Activated CD4-positive, alpha-beta T cell treated with anti-CD3 and anti-CD28 coated beads, Interleukin-2, amount 50 U/mL, for 16 hours (primary cell): ENCODE measurements at places on chromosomes 4 and X.
A peak's percentile ranks its signal among the peaks of the same experiment; 100 is the strongest.

GRCh38 chr4:22500128-22500611 is 15.7 kb downstream of the ADGRA3 start:
- no peak for DNase-seq

- no peak for DNase-seq
Measured at GRCh38 chrX:46922611-46923010, 10.4 kb downstream of the JADE3 start.

- DNase-seq: no peak
Measured at GRCh38 chrX:131626681-131627296, 82.9 kb downstream of the OR13H1 start.

DNA sequence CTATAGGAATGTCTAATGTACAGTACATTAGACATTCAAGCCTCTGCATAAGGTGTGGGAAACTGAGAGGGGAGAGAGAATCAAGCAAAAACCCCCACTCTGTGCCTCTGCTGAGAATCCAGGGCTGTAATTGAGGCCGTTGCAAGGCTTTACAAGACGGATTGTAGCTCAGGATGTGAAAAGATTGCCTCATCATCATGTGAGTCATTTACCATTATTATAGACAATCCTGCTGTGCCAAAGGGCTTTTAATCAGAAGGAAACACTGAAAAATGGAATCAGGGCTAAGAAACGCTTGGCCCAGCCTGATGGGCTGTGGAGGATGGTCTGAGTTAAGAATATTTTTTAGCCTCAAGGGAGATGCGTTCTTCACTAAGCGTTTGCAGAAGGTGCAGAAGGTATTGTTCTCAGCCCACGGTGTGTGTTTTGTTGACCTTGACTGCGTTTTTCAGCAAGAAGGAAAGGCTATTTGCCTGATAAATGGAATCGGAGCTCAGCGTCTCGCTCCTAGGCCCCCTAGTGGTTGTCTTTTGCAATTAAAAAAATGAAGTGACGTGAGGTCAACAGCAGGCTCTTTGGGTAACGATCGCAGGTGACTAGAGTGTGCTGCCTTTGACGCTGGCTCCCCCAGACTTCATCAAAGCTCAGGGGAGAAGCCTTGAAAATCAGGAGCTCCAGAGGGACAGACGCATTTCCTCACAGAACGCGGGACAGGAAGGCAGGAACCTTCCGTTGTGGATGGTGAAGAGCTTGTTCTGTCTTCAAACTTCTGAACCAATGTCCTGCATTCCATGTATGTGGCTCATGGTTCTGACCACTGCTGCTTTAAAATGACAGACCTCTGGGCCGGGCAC is 18.1 kb upstream of the CHRNA9 start:
- peak; percentile 86 for DNase-seq

DNA sequence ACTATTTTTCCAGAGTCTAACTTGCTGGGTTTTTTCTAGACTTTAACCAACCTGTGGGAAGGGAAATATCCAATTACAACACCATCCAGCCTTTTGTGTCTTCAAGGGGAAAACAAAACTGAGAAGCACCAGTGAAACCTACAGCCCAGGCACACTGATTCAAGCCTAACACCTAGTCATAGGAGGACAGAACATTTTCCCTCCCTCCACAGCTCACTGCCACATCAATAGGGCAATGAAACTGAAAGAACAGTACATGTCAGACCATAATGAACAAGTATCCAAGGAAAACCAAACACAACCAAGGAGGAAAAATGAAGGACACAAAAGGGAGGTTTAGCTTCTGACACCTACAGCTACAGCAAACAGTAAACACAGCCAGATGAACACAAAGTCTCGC is 17.6 kb downstream of the MAGEA8 start:
- peak; percentile 42 for DNase-seq

DNA sequence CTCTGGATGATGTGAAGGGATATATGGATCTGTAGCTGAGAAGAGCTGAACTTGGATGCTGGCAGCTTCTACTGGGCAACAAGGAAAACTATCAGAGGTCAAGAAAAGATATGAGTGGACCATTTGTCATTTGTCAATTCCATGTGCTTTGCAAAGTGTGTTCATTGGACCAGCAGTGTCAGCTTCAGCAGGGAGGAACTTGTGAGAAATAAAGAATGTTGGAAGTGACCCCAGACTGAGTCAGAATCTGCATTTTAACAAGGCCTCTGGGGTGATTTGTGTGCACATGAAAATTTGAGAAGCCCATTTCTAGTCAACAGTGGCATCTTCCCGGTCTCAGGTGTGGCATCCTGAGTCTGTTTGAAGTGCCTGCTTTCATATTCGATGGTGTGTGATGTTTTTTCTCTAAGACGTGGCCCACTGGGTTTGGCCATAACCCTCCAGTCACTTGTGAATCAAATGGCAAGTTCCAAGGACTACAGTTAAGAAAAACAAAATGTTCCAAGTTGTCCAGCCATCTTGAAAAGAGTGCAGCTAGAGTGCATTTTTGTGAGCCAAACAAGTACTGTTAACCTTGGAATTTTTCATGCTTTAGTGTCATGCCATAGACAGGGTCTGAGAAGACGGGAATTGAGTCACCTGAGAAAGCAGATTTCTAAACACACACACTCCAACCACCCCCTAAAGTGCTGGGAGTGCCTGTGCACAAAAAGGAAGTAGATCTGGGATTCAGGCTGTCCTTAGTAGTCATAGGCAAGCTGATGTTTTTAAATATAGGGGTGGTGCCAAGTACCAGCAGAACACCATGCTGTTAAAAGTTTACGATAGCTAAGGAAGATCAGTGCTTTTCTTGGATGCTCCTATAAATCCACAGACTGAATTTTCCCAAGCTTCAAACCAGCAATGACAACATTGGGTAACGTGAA is 26.4 kb downstream of the GPM6B start:
- no peak for DNase-seq

- DNase-seq: no peak
Measured at GRCh38 chr4:156754832-156755570, 216.6 kb downstream of the PDGFC start.

- DNase-seq: peak; percentile 70
Measured at GRCh38 chrX:154443992-154444754, at the start of gene FAM50A. TSS of gene FAM50A (plus strand) at chrX:154444141. CDS start at chrX:154444236, 95 bp downstream.

DNA sequence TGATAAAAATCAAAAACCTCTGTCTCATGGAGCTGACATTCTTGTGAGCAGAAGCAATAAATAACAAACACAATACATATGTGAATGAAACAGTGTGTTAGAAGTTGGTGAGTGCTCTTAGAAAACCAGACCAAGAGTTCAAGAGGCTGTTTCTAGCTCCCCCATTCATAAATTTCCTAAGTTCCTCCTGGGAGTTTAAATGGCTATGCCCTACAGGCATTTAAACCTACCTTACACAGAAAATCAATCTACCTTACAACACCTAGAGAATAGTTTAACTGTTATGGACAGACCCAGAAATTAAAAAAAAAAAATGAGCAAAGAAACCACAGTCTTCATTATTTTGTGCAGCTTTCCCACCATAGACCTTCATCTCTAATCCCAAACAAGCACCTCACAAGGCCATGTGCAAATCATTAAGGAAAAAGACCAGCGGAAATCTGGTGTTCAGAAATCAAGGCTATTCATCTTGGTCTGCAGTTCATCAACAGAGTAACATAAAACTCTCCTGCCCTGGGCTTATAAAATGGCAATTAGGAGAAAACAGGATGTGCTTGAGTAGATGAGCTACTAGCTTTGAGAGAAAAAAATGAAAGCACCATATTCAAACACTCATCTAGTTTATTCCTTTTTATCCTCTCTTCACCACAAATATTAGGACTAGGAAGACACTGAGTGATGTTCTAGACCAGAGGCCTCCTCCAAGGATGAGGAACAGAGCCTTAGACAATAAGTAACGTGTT is 147.2 kb downstream of the SHROOM3 start:
- no peak for DNase-seq

DNA sequence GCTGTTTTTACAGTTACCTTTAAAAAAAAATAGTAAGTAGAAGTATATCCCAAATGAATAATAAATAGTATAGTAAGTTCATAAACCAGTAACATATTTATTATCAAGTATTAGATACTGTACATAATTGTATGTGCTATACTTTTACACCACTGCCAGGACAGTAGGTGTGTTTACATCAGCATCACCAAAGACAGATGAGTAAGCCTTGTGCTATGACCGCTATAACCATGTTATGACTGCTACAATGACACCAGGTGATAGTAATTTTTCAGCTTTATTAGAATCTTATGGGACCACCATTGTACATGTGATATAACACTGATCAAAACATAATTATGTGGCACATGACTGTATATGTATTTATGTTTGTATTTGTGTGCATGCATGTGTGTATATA is 27.3 kb downstream of the PABPC4L start:
- no peak for DNase-seq

DNA sequence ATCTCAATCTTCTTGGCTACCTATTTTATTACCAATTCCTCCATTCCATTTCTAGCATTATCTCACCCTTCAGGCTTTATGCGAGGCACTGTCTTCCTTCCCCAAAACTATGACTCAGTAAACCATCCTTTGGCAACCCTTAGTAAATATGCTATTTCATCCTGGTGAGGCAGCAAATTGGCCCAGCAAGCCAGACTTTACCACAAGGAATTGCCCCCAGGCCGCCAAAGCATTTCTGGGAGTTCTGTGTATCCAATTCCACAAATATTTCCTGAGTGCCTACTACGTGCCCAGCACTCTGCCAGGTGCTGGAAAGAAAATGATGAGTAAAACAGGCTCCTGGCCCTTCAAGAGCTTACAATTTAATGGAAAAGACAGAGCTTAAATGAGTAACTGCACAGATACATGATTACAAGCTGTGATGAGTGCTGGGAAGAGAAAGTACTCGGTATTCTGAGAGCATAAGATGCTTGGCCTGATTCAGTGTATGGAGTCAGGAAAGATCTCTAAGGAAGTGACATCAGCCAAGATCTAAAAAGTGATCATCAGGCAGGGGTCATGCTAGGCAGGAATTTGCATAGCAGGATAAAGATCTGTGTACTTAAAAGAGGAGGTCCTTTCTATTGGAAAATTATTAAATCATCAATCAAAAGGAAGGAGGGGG is 193.8 kb downstream of the ADAMTS3 start:
- DNase-seq: no peak

DNA sequence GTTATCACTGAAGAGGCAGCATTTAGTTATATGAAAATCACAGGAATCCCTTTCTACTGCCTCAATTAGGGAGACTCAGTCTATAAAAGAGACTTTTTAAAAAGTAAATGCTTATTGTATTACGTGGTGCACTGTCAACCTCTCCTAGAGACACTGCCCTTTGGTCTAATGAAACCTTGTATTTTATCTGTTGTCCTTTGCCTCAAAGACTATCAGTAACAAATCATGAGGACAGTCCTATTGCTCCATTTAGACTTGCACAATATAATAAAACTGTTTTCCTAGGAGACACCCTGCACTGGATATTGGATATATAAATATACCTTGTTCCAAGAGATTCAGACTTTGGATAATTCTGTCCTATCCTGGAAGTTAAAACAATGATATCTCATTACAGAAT is 34.2 kb downstream of the VCX3A start:
- DNase-seq: no peak

- DNase-seq: no peak
Measured at GRCh38 chr4:45701621-45702020, 422.2 kb downstream of the GABRG1 start.

GRCh38 chrX:318739-319578 is at the start of gene GTPBP6:
TSS of gene GTPBP6 (minus strand) at chrX:318796. CDS start at chrX:318787, 9 bp downstream.
- DNase-seq: peak; percentile 99

DNA sequence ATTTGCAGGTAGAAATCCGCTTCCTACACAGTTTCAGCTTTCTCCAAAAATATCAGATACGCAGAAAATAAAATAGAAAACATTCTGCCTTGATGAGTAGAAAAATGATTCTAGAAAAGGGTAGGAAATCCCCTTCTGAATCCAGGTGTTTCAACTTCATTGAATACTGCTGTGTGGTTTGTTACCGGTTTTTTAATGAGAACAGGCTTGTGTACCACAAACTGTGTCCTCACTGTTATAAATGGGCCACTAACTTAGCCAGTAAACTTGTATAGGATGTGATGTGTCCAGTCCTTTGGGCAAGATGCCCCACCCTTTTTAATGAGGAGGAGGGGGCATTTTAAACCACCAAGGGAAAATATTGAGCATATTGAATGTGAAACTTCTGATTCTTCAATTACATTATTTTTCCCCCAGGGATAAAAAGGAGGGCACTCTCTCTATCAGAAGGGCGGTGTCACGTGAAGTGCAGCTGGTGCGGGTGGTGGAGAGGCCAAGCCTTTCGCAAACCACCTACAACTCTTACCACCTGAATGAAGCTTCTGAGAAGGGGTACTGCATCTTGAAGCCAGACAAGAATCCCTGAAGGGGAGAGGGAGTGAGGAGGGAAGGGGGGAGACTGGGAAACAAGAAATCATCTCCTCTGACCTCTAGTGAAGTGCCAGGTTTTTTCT is 4.5 kb downstream of the CXXC4 start:
- no peak for DNase-seq

- DNase-seq: no peak
Measured at GRCh38 chrX:2516623-2517022, 15.8 kb upstream of the DHRSX start.

- no peak for DNase-seq
Measured at GRCh38 chr4:188025476-188025875, 29.9 kb downstream of the ZFP42 start.
